ENCODE measurements at places on chromosomes 3 and 15.

- DNase-seq = no peak
Observed at GRCh38 chr3:111130827-111131226, 59.2 kb downstream of the NECTIN3 start.

DNA sequence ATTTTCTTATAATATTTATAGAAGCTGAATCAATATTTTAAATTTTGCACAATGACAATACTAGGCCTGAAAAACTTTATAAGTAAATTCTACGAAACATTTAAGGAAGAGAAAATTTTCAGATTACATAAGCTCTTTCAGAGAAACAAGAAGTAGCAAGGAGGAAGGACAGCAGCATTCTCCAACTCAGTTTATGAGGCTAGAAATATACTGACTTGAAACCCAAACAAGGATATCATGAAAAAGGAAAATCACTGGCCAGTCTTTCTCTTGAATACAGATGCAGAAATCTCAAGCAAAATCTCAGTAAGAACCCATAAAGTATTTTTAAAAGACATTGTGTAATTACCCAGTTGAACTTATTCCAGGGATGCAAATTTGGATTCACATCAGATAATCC, 121.3 kb downstream of the STAC start:
- DNase-seq = no peak

DNA sequence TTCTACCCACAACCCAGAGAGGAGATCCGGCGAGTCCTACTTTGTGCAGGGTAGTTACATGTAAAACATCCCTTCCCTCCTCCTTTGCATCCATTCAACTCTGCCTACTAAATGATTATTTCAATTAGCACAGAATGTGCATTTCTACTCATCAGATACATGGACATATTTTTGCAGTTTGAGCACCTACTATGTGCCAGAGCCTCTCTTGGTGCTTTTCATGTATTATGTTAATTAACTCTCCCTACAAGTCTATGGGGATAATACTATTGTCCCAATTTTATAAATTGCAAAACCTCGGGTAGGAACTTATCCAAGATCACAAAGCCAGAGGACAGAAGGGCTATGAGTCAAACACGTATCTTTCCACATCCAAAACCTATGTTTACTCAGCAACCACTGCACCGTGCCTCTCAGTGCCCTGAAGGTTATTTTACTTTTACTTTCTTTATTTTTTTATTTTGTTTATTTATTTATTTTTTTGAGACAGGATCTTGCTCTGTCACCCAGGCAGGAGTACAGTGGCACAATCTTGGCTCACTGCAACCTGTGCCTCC, 432.8 kb downstream of the MAGI1 start:
- no peak for DNase-seq

DNA sequence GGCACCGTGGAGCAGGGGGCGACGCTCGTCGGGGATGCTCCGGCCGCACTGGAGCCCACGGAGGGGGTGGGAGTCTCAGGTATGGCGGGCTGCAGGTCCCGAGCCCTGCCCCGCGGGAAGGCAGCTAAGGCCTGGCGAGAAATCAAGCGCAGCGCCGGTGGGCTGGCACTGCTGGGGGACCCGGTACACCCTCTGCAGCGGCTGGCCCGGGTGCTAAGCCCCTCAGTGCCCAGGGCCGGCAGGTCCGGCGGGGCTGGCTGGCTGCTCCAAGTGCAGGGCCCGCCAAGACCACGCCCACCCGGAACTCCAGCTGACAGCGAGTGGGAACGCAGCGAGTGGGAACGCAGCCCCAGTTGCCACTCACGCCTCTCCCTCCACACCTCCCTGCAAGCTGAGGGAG, 676.4 kb downstream of the SI start:
- no peak for DNase-seq

DNA sequence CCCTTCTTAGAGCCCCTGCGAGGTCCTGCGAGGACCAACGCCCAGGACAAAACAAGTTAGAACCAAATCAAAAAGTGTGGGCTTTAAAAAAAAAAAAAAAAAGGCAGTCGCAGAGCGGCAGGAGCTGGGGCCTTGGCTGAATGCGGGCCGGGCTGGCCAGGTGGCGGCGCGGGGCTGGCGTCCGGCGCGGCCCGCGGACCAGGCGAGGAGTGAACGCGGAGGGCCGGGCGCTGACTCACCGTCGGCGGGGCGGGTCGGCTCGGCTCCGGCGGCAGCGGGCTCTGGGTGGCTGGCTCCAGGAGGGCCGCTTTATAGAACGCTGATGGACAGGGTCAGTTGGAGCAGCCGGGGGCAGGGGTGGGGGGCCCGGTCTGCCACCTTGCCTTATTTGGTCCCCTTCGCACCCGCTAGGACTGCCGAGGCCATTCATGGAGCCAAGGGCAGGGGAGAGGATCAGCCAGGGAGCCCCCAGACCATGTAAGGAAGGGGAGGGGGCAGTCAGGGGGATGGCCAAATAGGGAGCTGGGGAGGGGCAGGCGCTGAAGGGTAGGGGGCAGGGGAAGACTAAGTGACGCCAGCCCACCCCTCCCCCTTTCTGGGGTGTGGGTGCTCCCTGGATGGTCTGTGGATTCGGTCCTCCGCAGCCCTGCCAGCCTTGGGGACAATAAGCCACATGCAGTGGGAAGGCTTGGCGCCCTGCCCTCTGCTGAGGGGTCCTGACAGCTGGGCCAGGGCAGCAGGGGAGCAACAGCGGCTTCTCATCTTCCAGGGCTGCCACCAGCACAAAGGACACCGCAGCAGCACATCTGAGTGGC, at the start of gene ACTC1:
Gene ACTC1 (minus strand): TSS at position 283 of the 815 bp plus-strand sequence. CDS start 741 bp downstream, outside the sequence.
- no peak for DNase-seq
